ENCODE measurements at places on chromosomes 6 and 20. TPM values are rescaled to one million over a fixed set of nuclear protein-coding genes. Genes with fewer than 3 reads are reported as not detected.

DNA sequence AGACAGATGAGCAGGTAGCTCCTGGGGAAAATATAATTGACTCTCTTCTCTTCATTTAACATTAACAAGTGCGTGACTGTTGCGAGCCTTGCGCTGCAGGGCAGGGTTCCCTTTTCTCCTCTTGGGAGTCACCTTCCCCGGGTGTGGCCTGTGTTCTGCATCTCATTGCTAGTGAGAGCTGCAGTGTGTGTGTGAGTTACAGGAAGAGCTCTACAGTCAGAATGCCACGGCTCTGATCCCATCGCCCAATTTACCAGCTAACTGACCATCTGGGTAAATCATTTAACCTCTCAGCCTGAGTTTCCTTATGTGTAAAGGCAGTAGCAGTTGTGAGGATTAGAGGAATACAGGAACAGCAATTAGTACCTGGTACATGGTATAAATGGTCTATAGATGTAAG, 106.8 kb upstream of the NUP153 start:
- DNase-seq = no peak

GRCh38 chr6:142569676-142570075, 267.9 kb downstream of the ADGRG6 start:
- no peak for DNase-seq

DNA sequence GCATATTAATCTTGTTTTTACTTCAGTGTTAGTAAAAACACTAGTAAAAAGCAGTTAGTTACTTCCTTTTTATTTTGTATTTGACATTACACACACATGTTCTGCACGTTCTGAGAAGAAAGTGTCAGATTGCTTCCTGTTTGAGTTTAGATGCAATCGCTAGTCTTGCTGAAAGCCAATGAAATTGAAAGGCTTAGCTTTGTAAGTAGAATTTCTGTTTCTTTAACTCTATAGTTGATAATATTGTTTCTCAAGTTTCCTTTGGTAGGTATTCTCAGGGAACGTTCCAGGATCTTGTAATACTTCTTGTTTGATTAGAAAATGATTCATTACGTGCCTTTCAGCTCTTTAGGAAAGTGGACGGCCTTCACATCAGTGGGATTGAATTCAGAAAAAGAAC, 55.0 kb downstream of the CDKAL1 start:
- no peak for DNase-seq

HLA-DOA gene
- total RNA-seq = 26.4 TPM

PCSK2 gene
- 0.57 TPM for total RNA-seq

BMP7 gene
- 0.67 TPM for total RNA-seq

Measured in Peyer's patch (tissue), 4 donors.